IPS DF 6.9 (cell line): ENCODE measurements at places on chromosomes 2 and 18.

- DNase-seq, result no peak
Observed at GRCh38 chr2:236308855-236309668, 44.9 kb upstream of the ASB18 start.

DNA sequence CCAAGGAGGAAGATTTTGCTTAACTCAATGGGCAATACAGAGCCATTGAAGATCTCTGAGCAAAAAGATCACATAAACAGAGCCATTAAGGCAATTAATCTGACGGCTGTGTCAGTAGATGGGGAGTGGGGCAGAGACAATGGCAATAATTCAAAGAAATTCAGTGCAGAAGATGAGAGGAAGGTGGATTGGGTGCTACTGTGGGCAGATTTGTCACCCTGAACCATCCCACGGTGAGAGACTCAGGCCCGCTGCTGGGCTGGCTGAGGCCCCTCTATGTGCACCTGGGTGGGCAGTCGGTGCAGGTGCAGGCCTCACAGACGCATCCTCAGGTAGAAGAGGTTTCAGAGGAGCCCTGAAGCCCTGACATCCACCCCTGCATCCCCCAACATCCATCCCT is 458.6 kb downstream of the EIPR1 start:
- DNase-seq, result no peak

GRCh38 chr2:104434318-104434792 is 419.6 kb upstream of the POU3F3 start:
- DNase-seq, result peak; percentile 43

DNA sequence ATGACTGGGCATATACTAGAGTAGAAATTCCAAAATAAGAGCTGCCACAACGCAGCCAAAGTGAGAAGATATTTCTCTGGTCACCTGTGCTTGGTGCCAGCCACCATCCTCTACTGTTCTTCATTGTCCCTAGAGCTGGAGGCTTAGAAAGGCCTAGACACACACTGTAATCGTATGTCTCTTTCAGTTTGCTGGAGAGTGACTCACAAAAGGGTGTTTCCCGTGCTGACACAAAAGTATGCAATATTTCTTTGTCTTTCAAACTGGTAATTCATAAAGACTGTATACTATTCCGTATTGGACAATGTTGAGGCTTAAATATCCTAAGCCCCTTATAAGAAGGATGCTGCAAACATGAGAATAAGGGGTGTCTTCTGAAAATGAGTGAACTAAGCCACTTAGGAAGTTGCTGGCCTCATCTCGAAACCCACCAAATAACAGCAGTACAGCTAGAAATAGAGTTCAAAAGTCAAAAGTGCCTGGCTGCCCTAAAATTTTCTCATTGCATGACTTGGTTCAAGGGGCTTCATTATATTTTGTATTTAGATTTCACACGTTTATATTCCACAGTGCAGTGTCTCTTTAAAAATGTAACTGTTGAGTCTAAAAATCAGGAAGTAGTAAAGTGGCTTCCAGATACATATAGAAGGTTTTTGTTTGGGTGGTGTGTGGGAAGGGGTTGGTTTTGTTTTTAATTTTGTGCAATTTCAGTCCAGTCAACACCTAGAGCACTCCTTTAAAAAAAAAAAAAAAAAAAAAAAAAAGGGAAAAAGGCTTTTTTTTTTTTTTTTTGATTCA is 601.1 kb downstream of the ARHGAP15 start:
- no peak for DNase-seq

GRCh38 chr2:101340141-101340551 is 31.6 kb upstream of the RNF149 start:
- DNase-seq, result no peak

DNA sequence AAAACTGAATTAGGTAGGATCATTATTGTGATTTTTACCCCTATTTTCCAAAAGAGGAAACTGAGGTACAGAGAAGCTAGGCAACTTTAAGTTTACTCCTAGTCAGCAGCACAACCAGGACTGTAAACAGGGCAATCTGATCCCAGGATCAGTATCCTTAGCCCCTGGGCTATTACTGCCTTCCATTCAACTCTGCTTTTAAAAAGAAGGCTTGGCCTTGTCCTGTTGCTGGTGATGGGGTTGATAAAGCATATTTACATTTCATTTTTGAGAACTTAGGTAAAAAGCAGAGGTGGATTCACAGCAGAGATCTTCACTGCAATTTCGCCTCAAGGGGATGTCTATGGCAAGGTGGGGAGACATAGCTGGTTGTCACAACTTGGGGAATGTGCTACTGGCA is 148.5 kb downstream of the GALNT14 start:
- no peak for DNase-seq

DNA sequence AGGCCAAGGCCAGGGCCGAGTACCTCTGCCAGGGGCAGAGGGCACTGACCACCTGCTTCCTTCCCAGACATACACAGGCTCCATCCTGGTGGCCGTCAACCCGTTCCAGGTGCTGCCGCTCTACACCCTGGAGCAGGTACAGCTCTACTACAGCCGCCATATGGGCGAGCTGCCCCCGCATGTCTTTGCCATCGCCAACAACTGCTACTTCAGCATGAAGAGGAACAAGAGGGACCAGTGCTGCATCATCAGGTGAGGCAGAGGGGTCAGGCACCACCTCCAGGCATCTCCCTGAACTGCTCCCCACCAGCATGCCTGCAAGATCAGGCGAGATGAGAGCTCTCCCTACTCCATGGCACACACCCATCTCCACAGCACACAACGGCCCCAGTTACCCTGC is 31.1 kb downstream of the MYO7B start:
- no peak for DNase-seq

DNA sequence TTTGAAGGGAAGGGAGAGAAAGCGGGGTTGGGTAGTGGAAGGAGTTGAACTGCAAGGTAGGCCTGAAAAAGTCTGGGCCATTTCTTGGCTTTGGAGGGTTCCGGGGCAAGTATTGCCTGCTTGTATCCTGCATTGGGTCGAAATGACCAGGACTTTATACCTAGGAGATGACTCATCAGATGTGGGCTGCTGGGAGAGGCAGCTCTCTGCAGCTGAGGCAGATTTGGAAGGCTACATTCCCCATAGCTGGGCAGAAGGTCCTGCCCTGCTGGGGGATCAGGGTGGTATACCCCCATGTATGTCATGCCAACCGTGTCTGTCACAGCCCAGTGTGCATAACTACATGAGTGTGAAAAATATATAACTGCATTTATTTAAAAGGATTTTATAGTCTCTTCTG is 171.8 kb upstream of the SPRED2 start:
- DNase-seq, result no peak

- DNase-seq, result no peak
Observed at GRCh38 chr2:104340879-104341828, 512.8 kb upstream of the POU3F3 start.

- no peak for DNase-seq
Observed at GRCh38 chr18:49617329-49617695, 55.5 kb downstream of the LIPG start.

GRCh38 chr2:107325981-107326786 is 440.2 kb upstream of the ST6GAL2 start:
- DNase-seq, result no peak

DNA sequence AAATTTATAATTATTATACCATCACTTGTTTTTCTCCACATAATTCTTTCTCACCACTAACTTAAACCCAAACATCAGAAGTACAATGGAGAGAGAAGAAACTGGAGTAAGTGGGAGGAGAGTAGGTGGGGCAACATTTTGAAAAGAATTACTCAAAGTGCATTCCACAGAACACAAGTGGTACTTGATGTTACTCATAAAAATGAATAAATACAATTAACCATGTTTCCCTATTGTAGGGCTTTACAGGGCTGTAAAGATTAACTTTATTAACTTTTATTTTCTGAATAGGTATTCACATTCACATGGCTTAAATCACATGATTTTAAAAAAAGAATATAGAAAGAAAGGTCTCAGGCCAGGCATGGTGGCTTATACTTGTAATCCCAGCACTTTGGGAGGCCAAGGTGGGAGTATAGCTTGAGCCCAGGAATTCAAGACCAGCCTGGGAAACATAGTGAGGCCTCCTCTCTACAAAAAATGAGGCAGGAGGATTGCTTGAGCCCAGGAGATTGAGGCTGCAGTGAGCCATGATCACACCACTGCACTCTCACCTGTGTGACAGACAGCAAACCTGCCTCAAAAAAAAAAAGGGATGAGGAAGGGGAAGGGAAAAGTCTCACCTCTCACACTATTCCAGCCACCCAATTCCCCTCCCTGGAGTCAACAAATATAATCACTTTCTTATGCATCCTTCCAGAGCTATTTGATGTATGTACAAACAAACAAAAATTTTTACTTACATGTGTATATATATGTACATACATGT is 47.1 kb downstream of the KCNG3 start:
- no peak for DNase-seq

GRCh38 chr2:23679044-23679443 is 247.9 kb downstream of the ATAD2B start:
- no peak for DNase-seq

DNA sequence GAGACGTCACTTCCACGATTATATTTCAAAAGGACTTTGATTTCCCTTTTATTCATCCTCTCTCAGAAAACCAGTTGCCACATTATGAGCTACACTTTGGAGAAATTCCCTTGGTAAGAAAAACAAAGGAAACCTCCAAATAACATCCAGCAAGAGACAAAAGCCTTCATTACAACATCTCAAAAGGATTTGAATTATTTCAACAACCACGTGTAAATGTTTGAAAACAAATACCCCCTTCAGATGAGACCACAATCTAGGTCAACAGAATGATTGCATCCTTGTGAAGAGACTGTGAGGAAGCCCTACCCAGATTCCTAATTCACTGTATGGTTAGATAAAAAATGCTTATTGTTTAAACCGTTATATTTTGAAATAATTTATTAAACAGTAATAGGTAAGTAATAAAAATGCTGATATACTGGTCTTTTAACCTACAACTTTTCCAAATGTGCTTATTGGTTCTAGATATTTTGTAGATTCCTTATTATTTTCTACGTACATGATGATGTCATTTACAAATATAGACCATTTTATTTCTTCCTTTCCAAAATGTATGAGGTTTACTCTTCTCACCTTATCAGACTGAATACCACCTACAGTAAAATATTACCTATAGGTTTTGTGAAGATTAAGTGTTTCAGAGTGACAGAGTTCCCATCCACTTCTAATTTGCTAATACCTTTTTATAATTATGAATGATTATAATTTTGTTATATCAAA is 922.7 kb upstream of the CHAC2 start:
- DNase-seq, result no peak

- no peak for DNase-seq
Observed at GRCh38 chr2:134432435-134432883, 178.6 kb downstream of the MGAT5 start.

GRCh38 chr2:30252723-30253701 is 21.7 kb downstream of the LBH start:
- DNase-seq, result no peak

DNA sequence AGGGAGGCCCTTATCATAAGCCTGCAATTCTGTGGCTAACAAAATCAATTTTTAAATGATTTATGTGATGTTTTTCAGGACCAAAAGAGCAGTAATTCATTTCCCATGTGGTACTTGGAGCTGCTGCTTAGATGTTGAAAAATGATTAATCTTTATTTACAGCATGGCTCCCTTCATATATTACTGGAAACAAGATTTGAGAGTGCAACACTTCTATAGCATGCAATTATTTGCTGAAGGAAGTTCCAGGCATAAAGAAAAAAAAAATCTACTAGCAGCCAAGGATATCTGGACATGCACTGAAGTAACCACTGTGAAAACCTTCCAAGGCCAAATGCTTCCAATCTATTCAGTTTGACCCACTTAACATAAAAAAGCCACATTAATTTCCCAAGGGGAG is 186.3 kb downstream of the SLC8A1 start:
- DNase-seq, result no peak

DNA sequence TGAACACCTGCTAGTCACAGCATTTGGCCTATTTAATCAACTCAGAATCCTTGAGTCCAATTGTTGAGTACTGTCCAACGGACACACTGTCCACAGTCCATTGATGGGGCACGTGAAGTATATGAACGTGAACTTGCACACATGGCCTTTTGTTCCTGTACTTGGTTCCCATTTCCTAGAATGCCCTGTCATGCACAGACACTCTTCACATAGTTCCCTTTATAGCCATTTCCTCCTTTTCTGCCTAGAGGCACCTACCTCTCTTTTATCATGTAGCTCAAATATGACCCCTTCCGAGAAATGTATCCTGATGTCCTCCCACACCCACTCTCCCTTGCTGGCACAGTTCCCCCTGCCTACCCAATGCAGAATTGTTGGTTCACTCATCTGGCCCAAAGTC is 8.7 kb upstream of the CRYGA start:
- no peak for DNase-seq

DNA sequence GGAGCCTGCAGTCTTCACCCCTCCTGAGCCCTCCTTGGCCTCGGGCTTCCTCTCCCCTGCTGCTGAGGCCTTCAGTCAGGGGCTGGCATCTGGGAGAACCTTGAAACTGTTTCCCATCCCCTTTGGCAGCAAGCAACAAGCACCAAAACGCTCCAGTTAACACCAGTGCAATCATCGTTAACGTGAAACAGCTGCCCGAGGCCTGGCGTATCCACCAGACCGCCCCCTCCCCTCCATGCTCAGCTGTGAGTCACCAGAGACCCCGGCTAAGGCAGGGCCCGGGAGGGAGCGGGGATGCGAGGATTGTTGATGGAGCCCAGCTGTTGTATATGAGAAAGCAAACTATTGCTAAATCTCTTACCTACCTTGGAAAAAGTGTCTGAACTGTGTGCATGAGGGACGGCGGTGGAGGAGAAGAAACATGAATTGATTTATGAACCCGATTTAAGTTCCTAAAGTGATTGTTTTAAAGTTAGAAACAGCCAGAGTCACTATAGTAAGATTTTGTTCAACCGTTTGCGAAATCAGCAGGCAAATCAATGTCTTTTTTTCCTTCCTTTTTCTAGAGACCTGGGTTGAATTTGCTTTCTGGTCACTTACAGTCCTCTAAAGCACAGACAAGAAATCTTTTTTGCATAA is 5.2 kb downstream of the ZFP36L2 start:
- no peak for DNase-seq

- DNase-seq, result peak; percentile 48
Observed at GRCh38 chr2:217510771-217511291, 492.0 kb downstream of the TNS1 start.

DNA sequence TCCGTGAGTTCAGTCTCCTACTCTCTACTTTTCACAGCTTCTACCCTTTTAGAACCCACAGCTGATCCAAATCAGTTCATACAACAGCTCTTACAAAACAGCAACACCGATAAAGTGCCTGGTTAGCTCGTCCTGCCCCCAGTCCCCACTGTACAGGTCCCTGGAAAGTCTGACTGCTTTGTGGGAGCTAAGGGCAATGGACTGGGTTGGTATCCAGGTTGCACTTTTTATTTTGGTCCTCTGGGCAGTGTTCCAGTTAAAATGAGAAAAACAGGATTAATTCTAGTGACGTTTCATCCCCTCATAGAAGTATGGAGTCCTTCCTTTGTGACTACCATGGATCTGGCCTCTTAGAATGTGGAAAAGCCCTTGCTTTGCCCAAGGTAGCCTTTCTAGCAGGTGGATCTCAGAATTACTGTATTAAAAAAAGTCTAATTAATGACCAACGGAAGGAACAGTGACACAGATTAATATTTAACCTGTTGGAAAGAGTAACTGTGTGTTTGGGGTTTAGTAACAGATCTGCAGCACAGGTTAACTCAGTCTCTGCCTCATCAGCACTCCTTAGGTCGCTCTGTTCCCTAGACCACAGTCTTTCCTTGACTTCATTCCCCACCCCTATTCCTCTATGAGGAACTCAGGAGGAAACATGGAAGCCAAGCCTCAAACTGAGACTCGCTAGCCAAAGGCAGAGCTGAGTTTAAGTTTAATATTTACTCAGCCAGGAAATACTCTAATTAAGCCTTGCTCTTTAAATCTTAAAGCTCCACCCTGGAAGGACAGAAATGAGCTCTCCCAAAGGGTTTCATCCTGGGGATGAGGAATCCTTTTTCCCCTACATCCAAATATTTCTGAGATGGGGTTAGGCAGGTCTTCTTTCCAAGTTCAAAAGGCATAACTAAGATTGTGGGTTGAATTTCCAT is 52.8 kb upstream of the ITGA6 start:
- DNase-seq, result no peak
